ENCODE measurements at places on chromosomes 3 and 15. TPM values are rescaled to one million over a fixed set of nuclear protein-coding genes. Genes with fewer than 3 reads are reported as not detected.

DNA sequence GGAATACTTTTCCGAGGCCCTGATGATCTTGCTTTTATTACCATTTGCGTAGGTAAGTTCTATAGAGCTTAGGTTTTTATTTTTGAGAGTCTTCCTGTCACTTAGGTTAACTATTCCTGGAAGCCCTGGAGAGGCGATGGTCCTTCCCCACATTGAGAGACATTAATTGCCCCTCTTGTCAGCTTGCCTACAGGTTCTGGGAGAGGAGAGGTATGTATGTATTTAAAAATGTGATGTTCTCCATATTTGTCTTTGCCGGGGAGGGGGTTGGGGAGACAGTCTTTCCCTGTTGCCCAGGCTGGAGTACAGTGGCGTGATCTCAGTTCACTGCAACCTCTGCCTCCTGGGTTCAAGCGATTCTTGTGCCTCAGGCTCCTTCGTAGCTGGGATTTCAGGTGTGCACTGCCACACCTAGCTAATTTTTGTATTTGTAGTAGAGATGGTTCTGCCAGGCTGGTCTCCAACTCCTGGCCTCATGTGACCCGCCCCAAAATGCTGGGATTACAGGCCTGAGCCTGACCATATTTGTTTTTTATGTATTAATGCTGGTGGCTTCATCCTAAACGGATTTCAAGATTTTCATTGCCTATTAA is 6.2 kb downstream of the RPSA start:
- no peak for DNase-seq

DNA sequence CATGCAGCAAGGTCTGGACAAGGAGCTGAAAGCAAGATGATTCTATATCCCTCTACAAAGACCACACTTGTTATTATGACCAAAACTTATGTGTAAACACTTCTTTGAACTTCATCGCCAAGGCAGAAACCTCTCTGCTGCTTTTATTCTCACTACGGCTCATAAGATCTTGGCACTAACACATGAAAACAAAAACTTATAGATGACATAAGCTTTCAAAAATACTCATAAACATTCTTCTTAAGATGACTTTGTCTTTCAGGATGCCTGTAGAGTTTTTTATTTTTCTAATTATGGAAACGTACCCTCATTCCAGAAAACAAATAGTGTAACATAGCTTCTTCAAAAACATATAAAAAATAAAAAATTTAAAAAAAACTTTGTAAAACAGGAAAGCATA is 12.5 kb upstream of the C15orf61 start:
- DNase-seq: no peak

GRCh38 chr3:108189440-108189839 is 32.8 kb downstream of the IFT57 start:
- no peak for DNase-seq

DNA sequence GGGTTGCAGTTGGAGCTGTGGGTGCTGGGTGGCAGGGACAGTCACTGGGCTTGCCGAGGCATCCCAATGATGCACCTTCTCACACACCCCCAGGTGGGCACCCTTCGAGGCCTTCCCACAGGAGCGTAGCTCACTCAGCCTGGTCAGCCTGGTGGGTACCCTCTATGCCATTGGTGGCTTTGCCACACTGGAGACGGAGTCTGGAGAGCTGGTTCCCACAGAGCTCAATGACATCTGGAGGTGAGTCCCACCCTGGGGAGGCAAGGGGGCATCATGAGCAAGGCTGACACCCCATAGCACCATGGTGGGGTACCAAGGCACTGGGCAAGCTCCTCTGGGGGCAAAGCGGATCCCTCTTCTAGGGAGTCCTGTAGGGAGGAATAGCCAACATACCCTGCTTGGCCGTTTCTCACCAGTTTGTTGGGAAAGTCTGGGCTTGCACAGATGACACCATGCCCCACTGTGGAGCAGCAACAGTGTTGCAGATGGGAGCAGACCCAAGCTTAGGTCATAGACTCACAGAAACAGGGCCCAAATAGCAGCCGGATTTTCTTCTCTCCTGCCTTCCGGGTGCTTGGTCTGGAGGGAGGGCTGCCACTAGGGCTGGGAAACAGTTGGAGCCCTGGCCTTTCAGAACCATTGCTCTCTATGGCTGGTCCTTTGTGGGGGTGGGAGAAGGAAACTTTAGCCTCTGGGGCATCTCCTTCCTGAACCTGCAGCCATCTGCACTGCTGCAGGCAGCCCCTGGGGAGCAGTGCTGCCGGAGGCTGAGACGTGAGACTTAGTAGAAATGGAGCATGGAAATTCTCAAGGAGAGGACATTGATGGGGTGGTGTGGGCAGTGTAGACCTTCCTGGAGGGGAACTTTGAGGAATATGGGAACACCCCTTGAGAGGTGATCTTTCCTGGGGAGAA is 5.7 kb downstream of the KLHL40 start:
- DNase-seq: no peak

GRCh38 chr3:29291260-29291981 is 10.6 kb downstream of the RBMS3 start:
- DNase-seq: no peak

SCAANT1 gene
- total RNA-seq: not detected

DNA sequence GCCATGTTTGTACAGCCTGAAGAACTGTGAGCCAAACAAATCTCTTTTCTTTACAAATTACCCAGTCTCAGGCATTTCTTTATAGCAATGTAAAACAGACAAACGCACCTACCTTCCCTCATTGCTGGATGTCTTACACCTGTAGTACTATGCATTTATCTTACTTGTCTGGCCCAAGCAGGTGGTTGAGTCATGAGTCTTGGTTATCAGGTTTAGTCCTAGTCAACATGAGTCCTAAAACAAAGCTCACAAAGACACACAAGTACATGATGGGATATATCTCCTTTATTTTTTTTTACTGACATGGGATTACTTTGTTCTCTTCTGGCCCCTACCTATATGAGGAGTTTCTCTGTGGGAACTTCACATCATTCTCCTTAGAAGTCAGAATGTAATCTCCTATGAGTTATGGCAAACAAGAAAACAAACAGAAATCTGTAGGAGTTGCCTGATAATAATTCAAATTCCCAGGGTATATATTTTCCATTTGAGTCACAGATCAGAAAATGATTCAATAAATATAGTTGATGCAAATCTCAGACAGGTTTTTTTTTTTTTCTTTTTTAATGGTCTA is 33.6 kb upstream of the PLSCR2 start:
- DNase-seq: no peak

SYNPR gene
- total RNA-seq: not detected

DNA sequence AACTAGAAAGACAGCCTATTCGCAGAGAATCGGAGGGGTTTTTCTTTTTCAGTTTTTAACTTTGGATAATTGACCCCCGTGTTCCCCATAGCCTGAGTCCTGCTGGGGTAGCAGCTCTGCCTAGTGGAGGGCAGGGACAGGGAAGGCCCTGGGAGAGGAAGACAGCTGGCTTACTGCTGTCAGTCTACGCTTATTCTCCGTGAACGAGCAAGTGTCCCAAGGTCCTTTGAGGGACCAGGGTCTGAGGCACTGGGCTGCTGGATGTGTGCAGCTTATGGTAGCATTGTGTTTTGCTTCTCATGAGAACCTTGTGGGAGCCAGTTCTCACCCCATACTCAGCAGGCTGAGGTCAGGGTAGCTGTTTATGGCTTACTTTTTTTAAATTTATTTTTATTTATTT is 3.0 kb downstream of the LIMD1 start:
- DNase-seq: no peak

GRCh38 chr3:37905987-37906674 is 44.5 kb downstream of the CTDSPL start:
- DNase-seq: no peak

GPR149 gene
- total RNA-seq: not detected

DNA sequence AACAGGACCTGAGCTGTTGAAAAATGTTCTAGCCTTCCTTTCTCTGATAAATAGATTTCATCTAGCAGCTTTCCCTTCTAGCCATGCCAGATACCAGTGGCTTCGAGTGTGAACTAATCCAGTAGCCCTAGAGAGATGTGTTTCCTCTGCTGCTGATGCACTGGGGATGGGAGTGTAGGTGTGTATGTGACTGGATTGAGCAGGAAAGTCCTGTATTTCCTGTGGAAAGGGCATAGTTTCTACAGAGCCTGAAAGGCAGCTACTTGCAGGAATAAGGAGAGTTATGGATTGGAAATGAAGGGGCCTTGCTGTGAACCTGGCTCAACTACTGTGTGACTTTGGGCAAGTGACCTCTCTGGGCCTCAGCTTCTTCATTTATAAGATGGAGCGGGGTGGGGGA is 8.6 kb downstream of the TIMP4 start:
- DNase-seq: no peak

DNA sequence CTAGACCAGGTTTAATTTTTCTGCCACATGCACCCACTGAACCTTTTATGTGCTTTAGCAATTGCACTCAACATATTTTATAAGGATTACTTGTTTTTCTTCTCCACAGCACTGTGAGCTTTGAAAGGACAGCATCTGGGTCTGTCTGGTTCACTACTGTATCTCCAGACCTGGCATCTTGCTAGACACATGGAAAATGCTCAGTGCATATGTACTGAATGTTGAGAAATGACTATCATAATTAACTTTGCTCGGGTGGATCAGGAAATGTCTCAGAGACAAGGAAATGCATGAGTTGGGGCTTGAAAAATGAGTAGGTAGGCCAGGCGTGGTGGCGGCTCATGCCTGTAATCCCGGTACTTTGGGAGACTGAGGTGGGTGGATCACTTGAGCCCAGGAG is 40.2 kb downstream of the DOCK3 start:
- no peak for DNase-seq

GRCh38 chr15:73265536-73266153 is 103.1 kb downstream of the HCN4 start:
- DNase-seq: no peak

GOLGA8R gene
- 0.22 TPM for total RNA-seq

GRCh38 chr3:177057768-177058167 is 139.5 kb downstream of the TBL1XR1 start:
- no peak for DNase-seq

GRCh38 chr3:102866845-102867244 is 432.0 kb downstream of the ZPLD1 start:
- DNase-seq: no peak

DNA sequence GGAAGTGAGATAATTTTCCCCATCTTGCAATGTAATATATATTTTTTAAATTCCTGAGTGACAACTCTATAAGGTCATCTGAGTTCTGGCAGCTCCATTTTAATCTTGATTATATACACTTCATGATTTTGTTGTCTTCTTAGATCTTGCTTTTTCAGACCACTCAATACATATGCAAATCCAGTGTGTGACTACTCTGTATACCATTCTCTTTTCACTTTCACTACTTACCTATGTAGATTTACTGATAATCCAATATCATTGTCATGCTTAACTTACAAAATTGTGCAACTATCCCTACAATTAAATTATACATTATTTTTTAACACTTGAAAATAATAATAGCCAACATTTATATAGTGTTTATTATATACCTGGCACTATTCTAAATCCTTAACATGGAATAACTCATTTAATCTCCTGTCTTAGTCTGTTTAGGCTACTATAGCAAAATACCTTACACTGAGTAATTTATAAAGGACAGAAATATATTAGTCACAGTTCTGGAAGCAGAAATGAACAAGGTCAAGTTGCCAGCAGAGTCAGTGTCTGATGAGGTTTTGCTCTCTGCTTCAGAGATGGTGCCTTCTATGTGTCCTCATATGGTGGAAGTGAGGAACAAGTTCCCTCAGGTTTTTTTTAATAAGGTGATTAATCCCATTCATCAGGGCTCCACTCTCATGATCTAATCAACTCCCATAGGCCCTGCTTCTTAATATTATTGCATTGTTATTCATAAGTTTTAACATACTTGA is 338.5 kb downstream of the TUSC7 start:
- DNase-seq: no peak

DNA sequence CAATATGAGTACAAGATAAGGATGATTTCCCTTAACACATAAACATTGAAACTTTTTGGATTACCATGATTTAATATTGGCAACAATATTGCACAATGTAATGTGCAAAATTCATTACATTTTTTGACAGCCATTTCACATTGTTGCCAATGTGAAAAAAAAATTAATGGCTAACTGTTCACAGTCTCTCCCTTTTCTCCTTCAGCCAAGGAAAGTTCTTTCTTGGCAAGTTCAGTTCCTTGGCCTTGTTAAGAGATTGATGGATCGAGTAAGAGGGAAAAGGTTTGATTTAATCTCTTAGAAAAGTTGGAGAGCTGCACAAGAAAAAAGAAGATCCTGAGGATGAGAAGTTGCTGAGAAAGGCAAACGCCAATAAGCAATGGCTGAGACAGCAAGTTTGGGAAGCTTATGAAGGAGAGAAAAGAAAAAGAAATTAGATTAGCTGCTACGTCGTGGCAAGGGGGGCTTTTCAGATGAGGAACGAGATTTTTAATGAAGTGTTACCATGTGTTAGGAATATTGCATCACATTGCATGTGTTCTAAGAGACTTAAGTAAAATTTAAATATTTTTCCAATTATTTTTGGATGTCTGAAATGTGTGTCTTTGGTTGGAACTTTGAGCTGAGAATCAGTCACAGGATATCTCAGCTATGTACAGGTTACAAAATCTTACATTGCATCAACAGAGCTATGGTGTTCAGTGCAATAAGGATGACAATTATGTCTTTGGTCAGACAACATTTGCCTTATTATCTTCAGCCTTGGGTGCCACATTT is 61.4 kb upstream of the ZNF280D start:
- no peak for DNase-seq

CTXN2 gene
- not detected for total RNA-seq

GRCh38 chr3:15728766-15729165 is 69.0 kb downstream of the ANKRD28 start:
- DNase-seq: peak; percentile 74

GRCh38 chr3:127431066-127431465 is 143.2 kb upstream of the PRR20G start:
- no peak for DNase-seq

SLC22A13 gene
- not detected for total RNA-seq

RBPMS2 gene
- total RNA-seq: 0.36 TPM

DNA sequence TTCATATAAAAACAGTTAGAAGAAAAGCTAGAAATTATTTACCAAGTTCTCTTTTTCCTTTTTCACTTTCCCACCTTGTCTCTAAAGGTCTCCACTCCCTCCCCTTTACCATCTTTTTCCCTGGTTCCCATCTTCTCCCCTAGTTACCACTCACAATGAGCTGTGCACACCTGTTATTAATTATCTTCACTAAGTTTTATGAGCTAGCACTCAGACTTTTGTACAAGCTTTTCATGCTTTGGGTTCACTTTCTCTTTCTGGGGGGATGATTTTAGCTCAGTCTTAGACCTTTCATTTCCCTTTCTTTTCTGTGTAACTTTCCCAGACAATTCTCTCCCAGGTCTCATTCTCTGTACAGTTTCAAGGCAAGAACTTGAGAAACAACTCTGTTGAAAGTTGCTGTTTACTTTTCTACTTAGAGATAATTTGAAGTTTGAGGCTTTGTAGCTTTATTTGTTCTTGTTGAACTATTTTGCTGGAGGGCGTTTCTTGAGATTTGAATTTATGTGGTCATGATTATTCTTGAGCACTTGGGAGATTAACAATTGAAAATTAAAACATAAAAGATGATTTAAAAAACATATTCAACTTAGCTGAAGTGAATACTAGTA is 24.0 kb upstream of the AADAC start:
- no peak for DNase-seq

DNA sequence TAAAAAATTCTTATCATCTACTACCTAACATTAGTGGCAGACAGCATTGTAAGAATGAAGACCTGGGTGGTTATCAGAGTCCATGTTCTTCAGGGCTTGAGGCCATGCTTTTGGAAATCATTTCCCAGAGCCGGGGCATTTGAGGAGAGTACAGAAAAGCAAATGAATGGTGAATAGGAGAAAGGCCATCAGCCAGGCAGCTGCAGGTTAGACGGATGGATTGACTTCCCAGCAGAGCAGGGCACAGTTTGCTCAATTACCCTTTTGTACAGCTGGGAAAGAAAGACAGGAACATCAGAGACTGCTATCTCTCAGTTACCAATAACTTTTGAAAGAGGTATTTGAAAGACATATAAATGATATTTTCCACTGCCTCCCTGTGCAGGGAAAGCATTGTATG is 135.6 kb downstream of the ALCAM start:
- no peak for DNase-seq

All from epithelial cell of proximal tubule (primary cell).